ENCODE measurements at places on chromosomes 4 and X.

DNA sequence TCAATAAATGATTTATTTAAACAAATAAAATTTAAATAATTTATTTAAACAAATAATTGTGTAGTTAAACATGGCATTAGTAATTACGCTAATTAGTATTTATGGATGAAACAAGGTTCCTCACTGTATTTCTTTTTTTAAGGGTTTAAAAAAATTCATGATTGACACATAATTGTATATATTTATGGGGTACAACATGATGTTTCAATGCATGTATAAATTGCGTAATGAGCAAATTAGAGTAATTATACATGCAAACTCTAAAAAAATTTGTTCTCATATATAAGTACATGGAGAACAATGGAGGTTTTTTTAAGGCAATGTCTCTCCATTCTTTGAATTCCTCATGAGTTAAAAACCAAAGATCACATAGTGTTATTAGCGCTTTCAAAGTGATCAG, 115.7 kb upstream of the KLF3 start:
- no peak for DNase-seq

DNA sequence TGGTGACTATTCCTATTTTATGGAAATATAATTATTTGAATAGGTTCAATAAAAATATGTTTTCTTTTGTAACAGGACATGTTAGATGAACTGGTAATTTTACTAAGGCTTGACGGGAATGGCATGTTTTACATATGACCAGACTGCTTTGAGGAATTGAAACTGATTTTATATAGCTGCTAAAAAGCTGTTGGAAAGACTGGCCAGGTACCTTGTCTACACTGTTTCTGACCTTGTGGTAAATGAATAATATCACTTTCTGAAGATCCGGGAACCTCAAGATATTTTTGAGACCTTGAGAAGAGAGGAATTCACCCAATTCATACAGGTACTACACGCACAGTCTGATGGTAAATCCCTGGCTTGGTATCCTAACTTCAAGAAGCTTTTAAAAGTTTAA, 42.1 kb upstream of the USP46 start:
- DNase-seq, result no peak

GRCh38 chr4:58602022-58602421, 1491.8 kb upstream of the IGFBP7 start:
- no peak for DNase-seq

DNA sequence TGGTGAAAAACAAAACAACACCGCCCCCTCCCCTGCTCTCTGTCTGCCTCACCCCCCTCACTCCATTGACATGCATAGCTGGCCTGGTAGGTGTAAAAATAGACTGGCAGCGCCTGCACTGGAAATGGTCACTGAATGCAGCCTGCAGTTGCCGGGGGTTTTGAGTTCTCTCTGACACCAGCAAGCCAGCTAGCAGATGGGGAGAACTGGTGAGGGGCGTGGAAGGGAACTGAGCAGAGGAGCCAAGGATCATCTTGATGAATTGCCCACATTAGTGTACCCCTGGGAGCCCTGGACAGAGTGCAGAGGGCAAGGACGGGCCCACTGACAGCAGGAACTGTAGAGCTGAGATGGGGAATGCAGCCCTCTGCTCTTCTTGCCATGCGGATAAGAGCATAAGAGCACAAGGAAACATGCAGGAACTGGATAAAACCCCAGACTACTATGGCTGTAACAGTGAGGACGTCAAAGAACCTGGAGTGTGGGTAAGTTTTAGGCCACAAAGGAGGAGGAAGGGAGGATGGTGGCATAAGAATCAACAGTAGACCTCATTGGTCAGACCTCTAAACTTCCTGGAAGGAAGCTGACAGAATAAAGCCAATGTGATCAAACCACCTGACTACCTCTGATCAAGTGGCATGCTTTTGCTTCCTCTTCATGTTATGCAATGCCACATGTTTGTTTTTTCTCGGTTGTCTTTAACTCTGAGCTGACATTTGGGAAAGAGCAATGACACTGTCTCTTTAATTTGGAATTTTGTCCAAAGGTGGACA, 96.3 kb downstream of the ANK2 start:
- no peak for DNase-seq

DNA sequence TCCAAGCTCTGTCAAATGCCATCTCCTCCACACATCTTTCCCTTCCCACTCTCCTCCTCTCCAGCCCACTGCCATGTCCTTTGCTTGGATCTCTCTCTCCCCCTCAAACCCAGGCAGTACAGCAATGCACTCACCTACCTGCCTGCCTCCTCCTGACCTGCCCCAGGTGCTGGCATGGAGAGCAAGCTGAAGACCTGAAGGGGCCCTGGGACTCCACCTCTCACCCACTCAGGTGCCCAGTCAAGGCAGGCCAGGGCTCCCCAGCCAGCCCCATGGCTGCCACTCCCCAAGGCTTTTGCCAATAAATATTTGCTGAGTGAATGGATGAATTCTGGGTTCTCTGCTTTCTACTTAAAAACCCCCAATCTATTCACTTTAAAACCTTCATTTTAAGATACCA, 12.6 kb upstream of the PHKA2 start:
- DNase-seq, result no peak

- no peak for DNase-seq
These were observed 31.7 kb downstream of the RNF212 start for GRCh38 chr4:1081689-1082040.

Data from activated gamma-delta T cell treated with anti-CD3 and anti-CD28 coated beads, Interleukin-2, amount 50 U/mL, for 16 hours (primary cell).